ENCODE measurements at places on chromosomes 1 and 21.

GRCh38 chr1:46072975-46073374 is 59.5 kb downstream of the PIK3R3 start:
- DNase-seq: no peak

GRCh38 chr1:26788836-26789611 is 1.3 kb downstream of the PIGV start:
- DNase-seq: peak; percentile 89

- no peak for DNase-seq
Observed at GRCh38 chr1:226100436-226101391, 38.2 kb downstream of the H3-3A start.

GRCh38 chr21:45974073-45975019 is 7.2 kb upstream of the COL6A1 start:
- DNase-seq: no peak

DNA sequence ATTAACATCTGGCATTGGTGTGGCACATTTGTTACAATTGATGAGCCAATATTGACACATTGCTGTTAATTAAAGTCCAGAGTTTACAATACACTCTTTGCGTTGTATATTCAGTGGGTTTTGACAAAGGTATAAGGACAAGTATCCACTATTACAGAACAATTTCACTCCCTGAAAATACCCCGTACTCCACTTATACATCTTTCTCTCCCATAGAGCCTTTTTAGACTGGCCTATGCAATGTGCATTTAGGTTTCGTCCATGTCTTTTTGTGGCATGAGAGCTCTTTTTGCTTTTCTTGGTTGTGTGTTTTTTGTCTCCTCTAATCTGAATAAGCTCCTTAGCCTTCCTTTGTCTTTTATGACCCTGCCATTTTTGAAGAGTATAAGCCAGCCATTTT is 40.6 kb upstream of the TSNAX start:
- no peak for DNase-seq

GRCh38 chr1:236083650-236084385 is 18.9 kb upstream of the NID1 start:
- no peak for DNase-seq
